ENCODE measurements at places on chromosomes 3 and 15.

GRCh38 chr15:34718681-34719665, 35.8 kb downstream of the GJD2 start:
- DNase-seq, result no peak

- DNase-seq, result no peak
Observed at GRCh38 chr3:170511371-170511770, 74.5 kb downstream of the SLC7A14 start.

GRCh38 chr3:74267588-74268184, 346.8 kb downstream of the CNTN3 start:
- DNase-seq, result no peak

DNA sequence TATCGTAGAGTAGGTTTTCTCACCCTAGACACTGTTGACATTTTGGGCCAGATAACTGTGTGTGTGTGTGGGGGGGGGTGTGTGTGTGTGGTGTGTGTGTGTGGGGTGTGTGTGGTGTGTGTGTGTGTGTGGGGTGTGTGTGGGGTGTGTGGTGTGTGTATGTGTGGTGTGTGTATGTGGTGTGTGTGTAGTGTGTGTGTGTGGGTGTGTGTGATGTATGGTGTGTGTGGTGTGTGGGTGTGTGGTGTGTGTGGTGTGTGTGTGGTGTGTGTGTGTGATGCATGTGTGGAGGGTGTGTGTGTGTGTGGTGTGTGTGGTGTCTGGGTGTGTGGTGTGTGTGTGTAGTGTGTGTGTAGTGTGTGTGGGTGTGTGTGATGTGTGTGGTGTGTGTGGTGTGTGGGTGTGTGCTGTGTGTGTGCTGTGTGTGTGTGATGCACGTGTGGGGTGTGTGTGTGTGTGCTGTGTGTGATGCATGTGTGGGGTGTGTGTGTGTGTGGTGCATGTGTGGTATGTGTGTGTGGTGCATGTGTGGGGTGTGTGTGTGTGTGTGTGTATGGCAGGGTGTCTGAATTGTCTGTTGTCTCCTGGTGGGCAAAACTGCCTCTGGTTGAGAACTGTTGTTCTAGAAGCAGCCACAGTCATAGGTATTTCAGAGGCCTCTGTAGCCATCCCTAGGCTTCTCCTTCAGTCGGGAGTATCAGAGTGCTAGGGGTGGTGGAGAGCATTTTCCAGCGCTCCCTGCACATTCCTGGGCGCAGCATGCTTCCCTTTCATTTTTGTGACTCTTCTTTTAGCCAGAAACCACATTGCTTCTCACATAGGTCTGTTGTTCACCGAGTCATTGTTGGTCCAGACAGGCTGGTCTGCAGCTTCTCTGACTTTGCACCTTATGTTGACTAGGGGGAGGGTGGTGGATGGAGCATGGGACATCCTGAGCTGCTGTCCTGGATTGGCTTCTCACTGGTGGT, 84.4 kb downstream of the THSD4 start:
- DNase-seq, result no peak

DNA sequence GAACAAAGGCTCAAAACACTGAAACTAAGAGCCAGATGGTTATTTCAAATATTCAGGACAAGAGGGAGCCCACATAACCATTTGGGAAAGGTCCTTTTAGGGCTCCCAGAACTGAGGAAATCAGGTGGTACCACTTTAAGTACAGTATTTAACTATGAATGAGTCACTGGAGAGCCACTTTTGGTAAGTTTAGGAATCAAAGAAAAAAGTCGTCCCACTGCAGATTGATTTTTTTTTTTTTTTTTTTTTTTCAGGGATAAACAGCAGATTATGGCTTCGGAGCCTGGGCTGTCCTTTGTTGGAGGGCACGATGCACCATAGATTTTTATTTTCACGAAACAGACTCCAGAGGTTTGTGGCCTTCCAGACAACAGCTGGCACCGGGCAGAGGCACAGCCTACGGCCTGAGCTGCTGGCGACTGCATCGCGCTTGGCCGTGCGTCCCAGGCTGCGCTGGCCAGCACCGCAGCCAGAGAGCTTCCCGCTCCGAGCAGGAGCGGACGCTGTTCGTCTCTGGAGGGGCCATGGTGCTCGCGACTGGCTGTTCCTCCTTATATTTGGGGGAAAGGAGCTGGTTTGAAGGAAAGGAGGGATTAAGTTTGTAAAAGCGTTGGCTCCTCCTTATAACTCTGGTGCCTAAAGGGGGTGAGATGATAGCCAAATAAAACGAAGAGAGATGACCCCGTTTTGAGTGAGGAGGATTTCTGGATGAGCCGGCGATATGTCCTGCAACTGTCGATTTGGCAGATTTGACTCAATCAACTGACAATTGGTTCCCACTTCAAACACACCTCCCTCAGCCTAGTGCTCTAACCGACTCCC, 152.9 kb upstream of the GOLIM4 start:
- no peak for DNase-seq

DNA sequence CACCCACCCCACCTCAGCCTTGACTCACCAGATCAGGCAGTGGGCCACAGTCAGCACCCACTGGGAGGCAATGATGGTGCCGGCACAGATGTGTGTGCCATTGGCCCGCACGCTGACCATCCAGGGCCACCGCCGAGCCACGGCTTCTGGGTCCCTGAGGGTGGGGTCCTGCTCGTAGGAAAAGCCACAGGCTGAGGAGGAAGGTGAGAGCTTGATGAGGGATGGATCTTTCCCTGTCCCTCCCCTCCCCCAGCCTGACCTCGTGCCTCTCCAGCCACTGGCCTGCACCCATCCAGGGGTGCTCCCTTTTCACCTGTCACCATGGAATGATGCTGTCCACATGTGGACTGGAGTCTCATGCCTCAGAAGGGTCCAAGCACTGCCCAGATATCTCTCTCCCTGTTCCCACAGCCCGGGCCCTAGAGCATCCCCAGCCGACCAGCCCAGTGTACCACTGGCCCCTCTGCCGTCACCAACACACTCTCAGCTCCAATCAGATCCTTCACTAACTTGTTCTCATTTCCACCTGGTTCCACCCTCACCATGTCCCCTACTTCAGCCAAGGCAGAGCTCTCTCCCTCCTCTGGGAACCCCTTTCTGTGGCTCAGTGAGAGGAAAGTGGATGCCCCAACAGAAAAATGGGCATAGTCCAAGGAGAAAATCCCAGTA, 2.0 kb downstream of the PRSS50 start:
- no peak for DNase-seq

- peak; percentile 54 for DNase-seq
Observed at GRCh38 chr3:173584838-173585831, 187.6 kb downstream of the NLGN1 start.

GRCh38 chr15:60044636-60045270, 40.6 kb downstream of the FOXB1 start:
- no peak for DNase-seq

DNA sequence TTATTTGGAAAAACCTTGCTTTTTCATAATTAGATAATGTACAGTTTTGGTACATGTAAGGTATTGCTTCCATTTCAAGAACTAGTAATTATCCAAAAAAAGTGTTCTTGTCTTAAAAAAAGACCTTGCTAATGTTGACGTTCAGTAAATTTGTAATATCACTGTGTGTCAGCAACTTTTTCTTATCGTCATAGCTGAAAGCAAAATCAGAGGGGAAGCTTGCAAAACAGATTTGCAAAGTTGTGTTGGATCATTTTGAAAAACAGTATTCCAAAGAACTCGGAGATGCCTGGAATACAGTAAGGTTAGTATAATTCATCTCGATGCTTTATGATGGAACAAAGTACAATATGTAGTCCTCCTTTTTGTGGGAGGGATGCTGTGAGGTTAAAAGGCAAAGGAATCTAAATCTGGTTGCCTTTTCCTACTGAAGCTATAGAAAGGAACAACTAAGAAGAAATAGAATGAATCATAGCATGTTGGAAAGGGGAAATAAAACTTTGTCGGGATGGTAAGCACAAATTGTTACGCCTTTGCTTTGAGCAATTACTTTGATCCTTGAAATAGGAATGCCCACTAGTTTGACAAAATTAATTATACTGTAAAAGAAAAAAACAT, 1.5 kb downstream of the NSUN3 start:
- DNase-seq, result no peak

DNA sequence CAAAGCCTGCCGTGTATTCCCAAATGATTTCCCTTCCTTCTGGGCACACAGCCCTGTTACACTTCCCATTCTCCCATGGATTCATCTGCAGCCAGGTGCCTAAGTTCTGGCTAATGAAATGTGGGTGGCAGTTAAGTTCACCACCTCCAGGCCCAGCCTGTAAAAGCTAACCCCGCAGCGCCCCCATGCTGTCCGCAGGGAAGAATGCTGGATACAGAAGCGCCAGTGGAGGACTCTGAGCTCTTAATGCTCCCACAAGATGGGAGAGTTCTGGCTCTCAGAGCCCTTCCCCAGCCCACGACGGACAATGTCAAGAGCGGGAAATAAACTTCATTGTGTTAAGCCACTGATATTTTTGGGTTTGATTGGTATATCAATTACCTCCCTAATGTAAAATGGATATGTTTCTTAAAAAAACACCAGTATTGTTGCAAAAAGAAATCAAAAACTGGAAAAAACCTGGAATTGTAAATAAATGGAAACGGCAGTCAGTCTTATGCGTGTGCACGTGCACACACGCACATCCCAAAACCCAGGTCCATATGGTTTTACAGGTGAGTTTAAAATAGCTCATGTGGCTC, 37.7 kb upstream of the FGD5 start:
- no peak for DNase-seq
